ENCODE measurements at places on chromosomes 11 and 22. TPM values are rescaled to one million over a fixed set of nuclear protein-coding genes. Genes with fewer than 3 reads are reported as not detected.

GRCh38 chr11:71180694-71181470 is 71.5 kb downstream of the SHANK2 start:
- H3K27ac ChIP-seq = no peak overlapping the region
- no peaks in the 10 kb centered on the region for H3K36me3 ChIP-seq
- no peaks in the 10 kb centered on the region for H3K4me1 ChIP-seq
- H3K27me3 ChIP-seq = no peaks in the 10 kb centered on the region
- H3K4me3 ChIP-seq = no peak overlapping the region

DNA sequence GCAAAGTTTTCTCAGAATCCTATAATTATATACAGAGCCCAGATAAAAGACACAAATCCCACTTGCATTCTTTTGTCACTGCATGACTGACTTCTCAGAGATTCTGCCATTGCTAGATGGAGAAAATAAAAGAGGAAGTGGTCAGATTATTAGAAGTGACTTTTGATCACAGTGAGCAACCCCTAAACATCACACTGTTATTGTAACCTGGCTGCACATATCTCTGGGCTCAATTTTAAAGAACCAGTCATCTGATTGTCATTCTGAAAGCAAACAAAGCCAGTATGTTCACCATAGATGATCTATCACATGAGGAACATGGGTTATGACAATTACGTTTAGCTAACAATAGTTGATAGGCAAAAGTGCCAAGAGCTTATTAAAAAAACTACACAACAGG is 47.8 kb downstream of the COPB1 start:
- H3K27ac ChIP-seq = no peak overlapping the region
- no peaks in the 10 kb centered on the region for H3K27me3 ChIP-seq
- H3K4me1 ChIP-seq = peaks cover 11% of the 10 kb centered on the region
- no peak for DNase-seq
- peaks cover 26% of the 10 kb centered on the region for H3K36me3 ChIP-seq

DNA sequence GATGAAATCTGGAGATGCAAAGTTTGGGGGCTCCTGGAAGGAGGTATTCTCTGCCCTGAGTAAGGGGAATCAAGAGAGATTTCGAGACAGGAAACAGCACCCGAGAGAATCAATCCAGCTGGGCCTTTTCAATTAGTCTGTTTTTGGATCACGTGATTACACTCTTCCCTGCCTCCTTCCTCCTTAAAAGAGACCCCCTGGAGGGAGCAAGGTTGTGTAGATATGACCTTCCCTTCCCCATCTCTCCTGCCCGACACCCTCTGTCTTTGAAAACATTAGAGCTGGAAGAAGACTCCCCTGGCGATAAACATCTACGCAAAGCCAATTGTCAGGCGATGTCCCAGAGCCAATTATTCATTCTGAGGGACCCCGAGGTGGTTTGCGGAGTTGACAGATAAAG is 407.9 kb downstream of the MIAT start:
- no peak for DNase-seq
- H3K27ac ChIP-seq = no peak overlapping the region
- H3K27me3 ChIP-seq = peaks cover 3% of the 10 kb centered on the region
- no peaks in the 10 kb centered on the region for H3K4me1 ChIP-seq
- H3K4me3 ChIP-seq = no peak overlapping the region

DNA sequence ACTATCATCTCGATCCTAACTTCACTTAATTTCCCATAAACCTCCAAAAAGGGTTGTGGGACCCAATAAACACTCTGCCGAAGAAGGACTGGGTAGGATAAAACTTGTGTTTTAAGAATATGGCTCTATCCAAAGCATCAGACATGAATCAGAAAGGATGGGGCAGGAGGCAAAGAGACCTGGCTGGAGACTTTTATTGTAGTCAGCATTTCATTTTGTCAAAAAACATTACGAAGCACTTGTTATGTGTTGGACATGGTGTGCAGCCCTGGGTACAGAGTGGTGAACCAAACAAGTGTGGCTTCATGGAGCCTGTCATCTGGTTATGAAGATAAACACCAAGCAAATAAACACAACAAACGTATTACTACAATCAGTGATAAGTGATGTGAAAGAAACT is 17.3 kb downstream of the IL10RA start:
- H3K36me3 ChIP-seq = peaks cover 14% of the 10 kb centered on the region
- no peaks in the 10 kb centered on the region for H3K27me3 ChIP-seq
- peak overlapping the region; percentile 87 for H3K27ac ChIP-seq
- no peak overlapping the region for H3K4me3 ChIP-seq

Gene OR51I1
- total RNA-seq = not detected

Gene SF3B2
- 52.7 TPM for total RNA-seq

Measured in stomach (tissue), 19 donors.